ENCODE measurements at places on chromosomes 2 and 18.

GRCh38 chr2:106020032-106020431 is 174.1 kb downstream of the UXS1 start:
- DNase-seq: no peak

DNA sequence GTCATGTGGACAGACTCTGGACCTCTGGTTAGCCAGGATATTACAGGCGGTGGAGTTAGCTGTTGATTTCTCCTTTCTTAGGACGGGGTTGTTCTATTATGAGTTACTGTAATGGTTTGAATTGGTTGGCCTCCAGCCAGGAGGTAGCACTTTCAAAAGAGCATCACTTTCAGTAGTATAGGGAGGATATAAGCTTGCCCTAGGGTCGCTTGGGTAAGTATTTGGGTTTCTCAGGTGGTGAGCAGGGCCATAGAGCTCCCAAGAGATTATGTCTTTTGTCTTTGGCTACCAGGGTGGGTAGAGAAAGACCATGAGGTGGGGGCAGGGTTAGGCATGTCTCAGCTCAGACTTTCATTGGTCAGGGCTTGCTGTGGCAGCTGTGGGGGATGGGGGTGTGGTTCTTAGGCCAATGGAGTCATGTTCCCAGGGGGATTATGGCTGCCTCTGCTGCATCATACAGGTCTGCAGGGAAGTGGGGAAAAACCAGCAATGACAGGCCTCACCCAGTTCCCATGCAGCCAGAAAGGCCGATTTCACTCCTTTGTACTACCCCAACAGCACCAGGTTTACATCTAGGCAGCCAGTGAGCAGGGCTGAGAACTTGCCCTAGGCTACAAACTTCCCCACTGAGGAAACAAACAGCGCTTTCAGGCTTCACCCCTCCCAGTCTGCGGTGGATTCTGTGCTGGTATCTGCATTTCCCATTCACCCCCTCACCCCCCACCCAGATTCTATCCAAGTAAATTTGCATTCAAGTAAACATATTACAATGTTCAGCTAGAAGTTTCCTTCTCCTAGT is 89.4 kb upstream of the SLC38A11 start:
- DNase-seq: no peak

DNA sequence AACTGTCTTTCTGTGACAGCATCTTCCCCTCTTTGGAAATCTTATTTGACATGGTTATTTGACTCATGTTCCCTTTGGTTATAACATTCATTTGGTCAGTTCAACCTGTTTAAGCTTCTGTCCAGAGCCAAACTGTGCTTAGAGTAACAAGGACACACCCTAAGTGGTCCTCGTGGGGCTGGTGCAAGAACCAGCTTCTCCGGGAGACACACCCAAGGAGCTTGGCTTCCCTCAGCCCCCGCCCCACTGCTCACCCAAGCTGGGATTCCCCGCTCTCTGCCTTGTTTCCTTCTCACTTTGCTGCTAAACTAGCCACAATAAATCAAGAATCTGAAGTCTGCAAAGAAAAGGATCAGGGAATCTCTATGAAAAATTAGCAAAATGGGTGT is 1.4 kb downstream of the SCYGR3 start:
- DNase-seq: peak; percentile 36

DNA sequence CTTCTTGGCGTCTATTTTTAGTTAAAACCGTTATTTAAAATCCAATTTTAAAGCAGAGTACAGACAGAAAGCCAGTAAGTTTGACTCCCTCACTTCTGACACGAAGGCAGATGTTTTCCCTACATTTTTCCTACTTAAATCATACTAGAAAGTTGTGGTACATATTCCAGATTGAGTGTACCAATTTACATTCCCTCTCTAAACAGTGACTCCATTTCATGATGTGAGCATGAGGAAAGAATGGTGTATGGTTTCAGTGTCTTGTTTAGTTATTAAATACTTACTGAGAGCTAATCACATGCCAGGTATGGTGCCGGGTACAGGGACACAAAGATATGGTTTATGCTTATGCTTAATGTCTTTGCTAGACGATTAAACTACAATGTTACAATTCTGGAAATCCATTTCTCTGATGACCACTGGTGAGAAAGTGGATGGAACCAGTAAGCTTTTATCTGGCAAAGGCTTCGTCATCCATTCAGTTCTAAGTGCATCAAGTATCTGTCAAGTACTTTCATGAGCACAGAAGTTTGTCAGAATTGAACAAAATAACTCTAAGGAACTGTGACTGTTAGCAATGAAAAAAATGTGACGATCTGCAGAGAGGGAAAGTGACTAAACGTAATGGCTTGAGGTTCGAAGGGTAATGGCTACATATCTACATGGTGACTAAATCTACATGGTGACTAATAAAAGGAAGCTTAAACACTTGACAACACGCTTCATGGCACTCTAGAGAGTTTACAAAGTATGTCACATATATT is 25.7 kb downstream of the MAP4K3 start:
- no peak for DNase-seq

GRCh38 chr2:55992455-55992854 is 68.9 kb upstream of the EFEMP1 start:
- DNase-seq: no peak

DNA sequence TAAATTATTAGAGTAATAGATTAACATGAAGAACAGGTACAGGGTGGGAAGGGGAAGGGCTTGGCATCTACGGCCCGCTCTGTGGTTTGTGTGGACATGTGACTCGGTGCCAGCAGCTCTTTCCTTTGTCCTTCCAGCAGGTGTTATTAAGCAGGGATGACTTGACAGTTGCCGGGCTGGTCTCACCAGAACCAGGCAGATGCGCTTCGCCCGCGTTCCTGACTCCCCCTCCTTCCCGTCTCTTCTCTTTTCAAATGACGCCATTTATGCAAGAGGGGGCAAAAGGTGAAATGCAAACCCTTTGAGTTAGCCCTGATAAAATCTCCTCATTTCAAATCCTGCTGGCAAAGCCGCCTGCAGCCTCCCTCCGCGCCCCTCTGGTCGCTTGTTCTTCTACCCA is 38.9 kb upstream of the MGAT4A start:
- DNase-seq: no peak

- DNase-seq: no peak
Observed at GRCh38 chr2:30503695-30504052, 56.6 kb downstream of the LCLAT1 start.

GRCh38 chr2:5042666-5043440 is 649.3 kb upstream of the SOX11 start:
- DNase-seq: no peak

DNA sequence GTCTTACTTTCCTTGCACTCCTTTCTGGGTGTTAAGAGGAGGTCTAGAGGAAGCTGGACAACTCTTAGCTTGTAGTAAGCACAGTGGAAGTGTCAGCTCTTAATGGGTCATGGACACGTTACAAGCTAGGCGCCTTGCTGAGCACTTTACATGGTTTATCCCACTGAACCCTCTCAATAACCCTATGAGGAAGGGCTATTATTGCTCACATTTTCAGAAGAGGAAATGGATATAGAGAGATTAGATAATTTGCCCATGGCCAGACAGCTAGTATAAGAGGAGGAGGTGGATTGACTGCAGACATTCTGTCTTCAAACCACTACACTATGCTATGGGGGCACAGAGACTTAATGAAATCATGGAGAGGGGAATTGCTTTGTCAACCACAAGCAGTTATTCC is 8.3 kb upstream of the IL1RN start:
- DNase-seq: no peak

DNA sequence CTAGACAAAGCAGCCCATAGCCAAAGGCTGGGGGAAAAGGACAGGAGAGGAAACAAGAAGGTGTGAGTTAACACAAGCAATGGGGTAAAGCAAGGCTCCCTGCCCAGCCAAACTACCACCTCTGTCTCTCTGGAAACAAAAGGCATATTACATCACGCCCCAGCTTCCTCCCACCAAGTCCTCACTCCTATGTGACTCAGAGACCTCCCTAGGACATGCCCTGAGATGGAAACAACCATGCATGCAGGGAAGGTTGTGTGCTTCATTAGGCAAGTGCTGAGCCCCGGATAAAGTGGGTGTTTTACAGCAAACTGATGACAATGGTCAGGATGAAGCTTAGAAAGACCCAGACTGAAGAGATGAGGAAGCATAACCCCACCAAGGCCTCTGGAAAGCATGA is 9.0 kb upstream of the ATRAID start:
- DNase-seq: no peak

GRCh38 chr2:151237422-151238025 is 24.1 kb downstream of the RBM43 start:
- no peak for DNase-seq

DNA sequence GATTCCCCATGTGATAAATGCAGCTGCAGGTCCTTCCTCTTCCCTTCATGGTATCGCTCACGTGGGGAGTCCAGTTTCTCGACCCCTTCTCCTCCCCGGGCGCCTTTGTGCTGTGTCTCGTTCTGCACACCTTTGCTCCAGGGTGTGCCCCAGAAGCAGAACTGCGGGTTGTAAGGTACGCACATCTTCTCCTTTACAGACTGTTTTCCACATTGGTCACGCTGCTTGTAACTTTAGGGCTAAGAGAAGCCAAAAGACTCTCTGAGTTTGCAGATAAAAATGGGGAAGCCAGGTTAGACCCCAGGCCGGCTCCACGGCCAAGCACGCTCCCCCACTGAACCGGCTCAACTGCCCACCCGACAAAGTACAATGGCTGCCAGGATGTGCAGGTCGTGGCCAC is 45.9 kb upstream of the TFCP2L1 start:
- no peak for DNase-seq

GRCh38 chr18:21194871-21195771 is 46.9 kb upstream of the GREB1L start:
- DNase-seq: peak; percentile 34

GRCh38 chr2:240395896-240396622 is 39.4 kb upstream of the GPC1 start:
- DNase-seq: no peak

- no peak for DNase-seq
Observed at GRCh38 chr18:21489919-21490495, 110.5 kb downstream of the ESCO1 start.

DNA sequence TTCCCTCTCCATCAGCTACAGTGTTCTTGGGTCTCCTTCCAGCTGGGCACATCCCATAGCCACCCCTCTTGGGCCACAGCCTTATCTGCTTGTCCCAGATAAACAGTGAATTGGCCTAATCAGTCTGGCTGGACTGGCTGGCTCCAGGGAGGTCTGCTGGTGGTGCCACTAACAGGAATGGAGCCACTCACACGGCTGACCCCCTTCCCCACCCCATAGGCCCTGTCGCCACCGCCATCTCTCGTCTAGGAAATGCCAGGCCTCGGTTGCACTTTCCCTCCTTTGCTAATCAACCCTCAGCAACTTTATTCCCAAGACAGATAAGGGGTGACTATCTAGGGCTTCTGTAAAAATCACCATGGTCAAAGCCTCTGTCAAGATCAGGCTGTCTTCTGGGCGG is 23.0 kb upstream of the TNP1 start:
- no peak for DNase-seq

DNA sequence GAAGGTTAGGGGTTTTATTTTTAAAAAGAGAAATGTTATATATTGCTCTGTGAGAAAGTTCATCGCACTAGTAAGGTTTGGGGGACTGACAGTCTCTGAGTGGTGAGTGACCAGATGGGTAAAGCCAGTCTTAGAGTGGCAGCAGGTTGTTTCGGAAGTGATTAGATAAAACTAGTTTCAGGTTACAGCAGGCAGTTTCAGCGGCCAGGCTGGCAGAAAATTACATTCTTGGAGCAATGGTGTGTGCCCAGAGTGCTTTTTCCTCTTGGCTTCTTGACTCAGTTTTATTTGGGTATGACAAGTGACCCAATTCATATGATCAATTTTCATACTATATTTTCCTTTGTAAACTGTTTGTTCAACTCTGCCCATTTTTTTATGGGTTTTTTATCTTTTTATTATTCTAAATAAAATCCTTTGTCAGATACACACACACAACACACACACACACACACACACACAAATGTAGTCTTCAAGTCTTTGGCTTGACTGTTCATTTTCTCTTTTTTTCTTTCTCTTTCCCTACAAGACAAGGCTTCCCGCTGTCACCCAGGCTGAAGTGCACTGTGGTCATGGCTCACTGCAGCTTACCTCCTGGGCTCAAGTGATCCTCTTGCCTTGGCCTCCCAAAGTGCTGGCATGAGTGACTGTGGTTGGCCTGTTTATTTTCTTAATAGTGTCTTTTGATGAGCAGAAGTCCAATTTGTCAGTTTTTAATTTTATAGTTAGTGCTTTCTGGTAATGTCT is 30.9 kb downstream of the RALBP1 start:
- DNase-seq: no peak

GRCh38 chr2:195658541-195658890 is 1.5 kb downstream of the SLC39A10 start:
- DNase-seq: no peak

- DNase-seq: no peak
Observed at GRCh38 chr18:323253-323622, 55.4 kb upstream of the THOC1 start.

DNA sequence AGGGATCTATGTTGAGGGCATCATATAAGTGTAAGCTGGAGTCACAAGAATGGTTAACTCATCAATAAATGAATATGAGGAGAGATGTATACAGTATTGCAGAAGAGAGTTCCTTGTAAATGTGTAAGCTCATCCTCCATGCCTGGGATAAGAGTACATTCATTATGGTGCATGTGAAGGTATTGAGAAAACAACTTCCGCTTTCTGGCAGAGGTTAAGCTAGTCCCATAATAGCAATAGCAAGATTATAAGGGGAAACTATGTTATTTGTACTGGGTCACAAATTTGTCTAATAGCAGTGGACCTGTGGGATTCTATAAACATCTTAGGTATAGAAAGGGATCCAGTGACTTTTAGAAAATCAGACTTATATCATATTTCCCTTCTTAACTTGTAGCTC is 44.1 kb downstream of the SCN2A start:
- DNase-seq: no peak

DNA sequence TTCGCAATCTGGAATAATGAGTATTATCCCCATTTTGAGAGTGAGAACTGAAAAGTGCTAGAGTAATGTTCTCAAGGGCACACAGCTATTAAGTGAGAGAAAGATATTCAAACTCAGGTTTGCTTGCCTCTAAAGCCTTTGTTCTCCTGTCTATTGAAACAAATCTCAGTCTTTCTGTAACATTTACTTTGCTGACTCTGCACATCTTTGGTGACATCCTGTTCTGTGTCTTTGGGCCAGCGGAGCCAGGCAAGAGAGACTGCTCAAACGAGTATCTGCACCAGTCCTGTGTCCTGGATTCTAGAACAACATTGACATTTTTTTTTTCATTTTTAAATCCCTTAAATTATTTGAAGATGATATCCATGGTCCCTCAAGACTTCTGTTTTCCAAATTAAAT is 1539.2 kb upstream of the PIK3C3 start:
- no peak for DNase-seq

DNA sequence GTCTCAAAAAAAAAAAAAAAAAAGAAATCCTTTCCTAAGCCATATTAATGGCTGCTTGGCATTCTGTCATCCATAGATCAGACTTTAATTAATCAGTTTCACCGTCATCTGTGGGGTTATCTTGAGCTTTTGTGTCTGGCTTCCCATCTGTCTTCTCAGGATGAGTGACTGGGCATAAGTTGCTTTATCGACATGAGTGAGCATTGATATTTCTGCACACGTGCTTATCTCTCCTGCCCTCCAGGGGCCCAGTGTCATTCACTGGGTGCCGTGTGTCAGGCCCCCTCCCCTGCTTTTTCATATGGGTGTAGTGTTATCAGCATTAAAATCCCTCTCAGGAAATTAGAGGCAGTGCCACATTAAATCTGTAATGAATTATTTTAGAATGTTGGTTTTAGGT is 65.6 kb downstream of the SH3BP4 start:
- no peak for DNase-seq

All from GM20000 (cell line).